Activated CD4-positive, alpha-beta T cell treated with anti-CD3 and anti-CD28 coated beads, Interleukin-2, amount 10 ng/mL, durations not matched to agents 7 days and 5 days (primary cell): ENCODE measurements at places on chromosomes 12 and 14. TPM values are rescaled to one million over a fixed set of nuclear protein-coding genes. Genes with fewer than 3 reads are reported as not detected.

The PARP11 gene
- 49.1 TPM for total RNA-seq

The INHBC gene
- total RNA-seq: not detected

The DAO gene
- not detected for total RNA-seq

The RPGRIP1 gene
- not detected for total RNA-seq

The GLIPR1L2 gene
- 0.75 TPM for total RNA-seq

The TCL1B gene
- not detected for total RNA-seq

The ERP27 gene
- total RNA-seq: 11.3 TPM

The EGLN3 gene
- 18.6 TPM for total RNA-seq

The HOXC10 gene
- total RNA-seq: not detected

The MGP gene
- total RNA-seq: 0.20 TPM

The BDKRB2 gene
- not detected for total RNA-seq

The SMCO2 gene
- 0.22 TPM for total RNA-seq

The CD27 gene
- 134 TPM for total RNA-seq

The POTEG gene
- total RNA-seq: not detected

GRCh38 chr12:45725631-45726602, 3.6 kb upstream of the ARID2 start:
- DNase-seq: peak; percentile 64

DNA sequence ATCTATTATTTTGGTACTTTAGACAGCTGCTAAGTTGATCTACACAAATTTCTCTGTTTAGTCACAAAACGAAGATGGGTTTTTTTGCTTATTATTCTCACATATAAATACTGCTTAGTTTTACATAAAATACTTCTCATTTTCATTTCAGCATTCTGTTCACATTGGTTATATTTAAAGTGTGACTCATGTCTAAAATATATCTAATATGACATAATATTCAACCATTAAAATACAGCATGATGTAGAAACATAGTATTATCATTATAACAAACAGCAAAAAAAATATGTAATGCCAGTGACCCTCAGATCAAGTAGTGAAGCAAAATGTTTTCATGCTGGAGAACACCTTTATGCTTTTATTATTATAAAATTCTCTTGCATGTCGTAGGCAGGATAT, 63.7 kb downstream of the SH2B3 start:
- no peak for DNase-seq

GRCh38 chr14:67738740-67739504, 37.2 kb downstream of the RDH12 start:
- no peak for DNase-seq

- DNase-seq: no peak
Measured at GRCh38 chr12:12693111-12693671, 2.8 kb downstream of the GPR19 start.

DNA sequence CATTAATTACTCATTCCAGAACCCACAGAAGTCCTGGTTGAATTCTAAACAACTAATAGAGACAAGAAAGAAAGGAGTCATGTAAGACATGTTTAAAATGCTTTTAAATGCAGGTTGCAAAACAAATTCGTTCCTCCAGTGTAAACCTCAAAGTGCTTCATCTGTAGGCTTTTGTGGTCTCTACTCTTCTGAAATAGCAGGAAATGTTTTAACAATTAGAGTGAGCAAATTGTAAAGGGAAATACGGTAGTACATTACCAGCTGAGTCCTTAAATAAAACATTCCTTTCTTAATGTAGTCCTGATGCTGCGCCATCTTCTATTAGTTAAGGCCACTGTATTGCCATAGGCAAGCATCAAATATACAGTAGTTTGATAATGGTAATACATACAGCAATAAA, 1934.2 kb upstream of the SEL1L start:
- no peak for DNase-seq

DNA sequence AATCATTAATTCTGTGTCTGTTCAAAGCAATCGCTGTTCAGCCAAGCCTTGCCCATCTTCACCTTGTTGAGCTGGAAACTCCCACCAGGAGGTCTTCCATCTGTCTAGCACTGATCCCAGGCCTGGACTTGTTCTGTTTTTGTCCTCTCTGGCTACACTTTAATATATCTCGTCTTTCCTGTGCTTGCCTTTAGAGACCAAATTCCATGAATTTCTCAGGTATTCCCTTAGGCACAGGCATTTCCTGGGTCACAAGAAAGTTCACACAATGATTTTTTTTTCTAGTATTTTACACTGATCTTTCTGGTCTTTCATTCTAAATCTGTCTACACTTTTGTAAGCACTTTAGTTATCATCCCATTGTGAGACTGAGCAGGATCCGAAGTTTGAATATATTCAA, 116.4 kb upstream of the CCND2 start:
- no peak for DNase-seq

DNA sequence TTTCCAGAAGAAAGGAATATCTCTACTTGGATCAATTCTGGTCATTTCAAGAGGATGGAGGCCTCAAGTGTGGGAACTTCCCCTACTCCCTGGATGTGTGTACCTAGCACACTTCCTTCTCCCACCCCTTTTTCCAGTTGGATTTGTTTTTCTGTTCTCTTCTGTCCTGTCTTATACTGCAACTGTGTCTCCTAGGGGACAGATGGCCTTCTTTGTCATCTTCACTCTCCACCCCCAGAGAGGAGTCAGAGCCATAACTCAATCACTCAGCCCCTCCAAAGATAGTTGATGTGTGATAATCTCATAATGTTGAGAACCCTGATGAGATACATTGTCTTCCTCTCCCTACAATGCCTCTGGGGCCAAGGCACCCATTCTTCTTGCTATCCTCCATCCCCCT, 2.1 kb upstream of the DTX3 start:
- DNase-seq: no peak

DNA sequence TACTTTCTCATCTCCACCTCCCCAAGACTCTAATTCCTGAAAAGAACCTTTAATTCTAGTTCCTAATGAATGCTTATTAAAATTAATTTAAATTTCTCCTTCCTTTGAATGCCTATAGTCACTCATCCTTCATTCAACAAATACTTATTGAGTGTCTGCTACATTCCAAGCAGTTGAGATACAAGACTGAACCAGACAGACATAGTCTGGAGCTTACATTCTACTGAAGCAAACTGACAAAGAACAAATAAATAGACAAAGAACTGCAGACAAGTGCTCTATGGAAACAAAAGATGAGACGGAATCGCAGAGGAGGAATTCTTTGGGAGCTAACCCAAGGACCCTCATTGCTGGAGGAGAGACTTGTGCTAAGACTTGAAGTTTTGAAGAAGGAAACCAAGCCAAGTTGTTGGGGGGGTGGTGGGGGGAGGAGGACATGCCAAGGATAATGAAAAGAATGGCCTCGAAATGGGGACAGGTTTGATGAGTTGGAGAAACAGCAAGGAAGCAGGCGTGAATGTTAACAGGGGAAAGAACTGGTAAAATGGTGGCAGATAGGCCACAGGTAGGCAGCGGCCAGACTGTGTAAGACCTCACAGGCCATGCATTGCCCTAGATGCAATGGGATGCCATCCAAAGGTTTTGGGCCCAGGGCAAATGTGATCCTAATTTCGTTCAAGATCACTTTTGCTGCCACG, 9.7 kb upstream of the TDG start:
- no peak for DNase-seq

DNA sequence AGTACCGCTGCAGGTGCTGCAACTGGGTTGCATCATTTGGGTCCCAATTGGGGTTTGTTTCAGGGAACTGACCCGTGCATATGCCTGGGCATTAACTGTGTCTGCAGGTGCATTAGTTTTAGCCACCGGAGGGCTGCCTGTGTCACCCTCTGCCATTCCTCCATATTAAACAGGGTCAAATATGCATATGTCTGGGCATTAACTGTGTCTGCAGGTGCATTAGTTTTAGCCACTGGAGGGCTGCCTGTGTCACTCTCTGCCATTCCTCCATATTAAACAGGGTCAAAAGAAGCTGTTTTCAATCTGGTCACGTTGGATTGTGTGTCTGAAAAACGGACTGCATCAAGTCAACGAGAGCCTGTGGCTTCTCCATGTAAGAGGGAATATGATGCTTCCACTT, 1317.0 kb downstream of the TMEM121 start:
- no peak for DNase-seq

DNA sequence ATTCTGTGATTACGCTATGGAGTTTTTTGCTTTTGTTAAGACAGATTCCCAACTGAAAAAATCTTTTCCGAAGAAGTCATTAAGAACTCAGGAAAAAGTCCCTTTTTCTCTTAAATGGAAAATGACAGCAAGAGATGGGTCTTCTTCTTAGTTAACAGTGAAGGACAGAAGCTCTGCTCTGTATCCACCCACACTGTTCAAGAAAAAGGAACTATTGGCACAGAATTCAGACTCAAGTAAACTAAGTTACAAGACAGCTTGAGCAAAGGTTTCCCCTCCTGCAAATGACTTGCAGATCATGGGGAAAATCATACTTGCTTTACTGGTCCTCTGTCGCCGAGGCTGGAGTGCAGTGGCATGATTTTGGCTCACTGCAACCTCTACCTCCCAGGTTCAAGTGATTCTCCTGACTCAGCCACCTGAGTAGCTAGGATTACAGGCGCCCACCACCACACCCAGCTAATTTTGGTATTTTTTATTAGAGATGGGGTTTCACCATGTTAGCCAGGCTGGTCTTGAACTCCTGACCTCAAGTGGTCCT, 137.1 kb upstream of the AEBP2 start:
- DNase-seq: no peak

DNA sequence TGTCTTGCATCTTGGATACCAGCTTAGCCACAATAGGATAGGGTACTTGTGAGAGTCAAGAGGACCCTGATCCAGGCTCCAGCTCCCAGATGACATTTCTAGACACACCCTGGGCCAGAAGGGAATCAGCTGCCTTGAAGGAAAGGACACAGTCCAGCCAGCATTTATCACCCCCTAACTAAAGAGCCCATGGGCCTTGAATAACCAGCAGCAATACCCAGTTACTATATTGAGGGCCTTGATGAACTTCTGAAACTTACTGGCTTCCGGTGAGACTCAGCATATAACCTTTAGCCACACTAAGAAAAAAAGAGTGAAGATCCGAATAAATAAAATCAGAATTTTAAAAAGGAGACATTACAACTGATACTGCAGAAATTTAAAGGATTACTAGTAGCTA, 1135.4 kb downstream of the LRFN5 start:
- no peak for DNase-seq

DNA sequence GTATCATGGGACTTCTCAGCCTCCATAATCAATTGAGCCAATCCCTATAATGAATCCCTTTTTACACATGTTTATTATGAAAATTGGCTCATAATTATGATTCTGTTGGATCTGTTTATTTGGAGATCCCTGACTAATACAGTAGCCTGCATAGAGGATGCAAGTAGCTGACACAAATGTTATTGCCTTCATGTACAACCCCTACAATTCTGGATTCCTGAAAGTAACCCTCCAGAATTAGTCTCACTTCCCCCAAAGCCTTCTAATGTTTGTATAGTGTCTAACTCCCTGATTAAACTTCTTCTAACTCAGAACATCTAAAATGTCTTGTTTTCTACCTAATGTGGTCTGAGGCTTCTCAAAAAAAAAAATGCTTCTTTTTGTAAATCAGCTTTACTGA, 6.6 kb upstream of the SMIM10L1 start:
- no peak for DNase-seq

DNA sequence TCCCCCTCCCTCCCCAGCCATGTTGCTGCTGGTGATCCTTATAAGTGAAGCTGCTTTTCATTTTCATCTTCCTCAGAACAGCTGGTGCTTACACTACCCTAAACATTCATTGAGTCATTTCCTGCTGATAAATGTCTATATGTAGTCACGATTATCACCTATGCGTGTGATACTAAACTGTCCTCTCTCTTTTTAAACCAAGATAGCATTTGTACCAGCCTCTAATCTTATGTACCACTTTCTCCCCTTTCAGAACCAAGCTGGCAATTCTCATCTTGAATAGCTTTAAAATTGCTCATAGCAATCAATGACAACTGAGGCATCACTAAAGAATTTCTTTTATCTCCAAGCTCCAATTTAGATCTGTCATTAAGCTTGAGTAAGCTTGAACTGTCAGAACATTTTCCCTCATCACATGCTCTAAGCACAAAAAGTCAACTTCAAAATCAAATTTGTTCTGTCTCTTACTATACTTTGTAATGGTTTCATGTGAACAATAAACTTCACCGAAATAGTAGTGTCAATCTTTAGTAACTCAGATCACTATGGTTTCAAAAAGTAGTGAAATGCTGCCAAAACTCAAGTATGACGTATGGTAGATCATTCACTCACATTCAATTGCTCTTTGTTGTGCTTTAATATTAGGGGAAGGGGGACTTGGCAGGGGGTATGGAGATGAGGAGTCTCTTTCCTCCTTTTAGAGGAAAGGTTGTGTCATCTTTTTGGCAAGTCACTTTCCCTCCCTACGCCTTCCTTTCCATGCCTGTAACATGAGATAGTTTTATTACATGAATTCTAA, 178.1 kb upstream of the NOVA1 start:
- DNase-seq: no peak

GRCh38 chr12:78086553-78087362, 256.1 kb downstream of the NAV3 start:
- no peak for DNase-seq

GRCh38 chr14:68871392-68871791, 78.5 kb upstream of the ZFP36L1 start:
- DNase-seq: no peak

- DNase-seq: no peak
Measured at GRCh38 chr14:79044894-79045624, 874.9 kb downstream of the NRXN3 start.

GRCh38 chr14:61417141-61417540, 95.8 kb downstream of the PRKCH start:
- DNase-seq: peak; percentile 31

DNA sequence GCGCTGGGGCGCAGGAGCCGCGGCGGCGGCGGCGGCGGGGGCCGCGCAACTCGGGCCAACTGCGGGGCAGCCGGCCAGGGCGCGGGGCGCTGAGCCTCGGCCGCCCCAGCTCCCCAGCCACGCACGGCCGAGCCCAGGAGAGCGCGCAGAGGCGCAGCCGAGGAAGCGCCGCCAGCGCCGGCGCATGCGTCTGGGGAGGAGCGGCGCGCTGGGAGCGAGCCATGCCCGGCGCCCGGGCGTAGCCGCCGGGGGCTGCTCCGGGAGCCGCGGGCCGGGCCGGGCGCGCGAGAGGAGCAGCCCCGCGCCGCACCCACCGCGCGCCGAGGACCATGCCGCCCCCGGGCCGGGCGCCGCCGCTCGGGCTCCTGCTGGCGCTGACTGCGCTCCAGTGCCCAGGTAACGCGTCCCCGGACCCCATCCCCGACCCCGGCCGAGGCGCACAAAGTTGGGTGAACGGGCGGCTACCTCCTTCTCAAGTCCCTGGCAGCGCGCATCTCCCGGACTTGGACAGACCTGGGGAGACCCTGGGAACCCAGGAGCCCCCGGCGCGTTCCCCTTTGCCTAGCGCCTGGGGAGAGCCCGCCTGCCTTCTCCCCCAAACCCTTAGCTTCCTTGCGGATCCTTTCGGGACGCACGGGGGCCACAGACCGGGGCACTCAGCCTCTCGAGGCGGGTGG, 121.4 kb downstream of the AACS start:
- no peak for DNase-seq

GRCh38 chr12:104315326-104316224, 12.0 kb downstream of the EID3 start:
- no peak for DNase-seq

DNA sequence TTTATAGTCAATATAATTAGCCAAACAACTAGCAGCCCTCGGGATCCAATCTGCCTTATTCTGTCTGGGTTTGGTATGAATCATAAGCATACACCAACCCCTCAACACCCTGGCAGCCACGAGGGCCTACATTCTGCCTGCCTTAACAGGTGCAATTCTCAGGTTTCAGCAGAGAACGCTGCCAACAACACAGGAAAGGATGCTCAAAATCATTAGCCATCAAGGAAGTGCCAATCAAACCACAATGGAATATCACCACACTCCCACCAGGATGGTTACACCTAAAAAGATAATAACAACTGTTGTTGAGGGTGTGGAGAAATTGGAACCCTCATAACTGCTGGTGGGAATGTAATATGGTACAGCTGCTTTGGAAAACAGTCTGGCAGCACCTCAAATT, 122.8 kb downstream of the TTC7B start:
- DNase-seq: no peak
